ENCODE measurements at places on chromosomes 2 and 18.

GRCh38 chr2:112216167-112216566, 38.7 kb downstream of the ZC3H8 start:
- peak; percentile 33 for DNase-seq

DNA sequence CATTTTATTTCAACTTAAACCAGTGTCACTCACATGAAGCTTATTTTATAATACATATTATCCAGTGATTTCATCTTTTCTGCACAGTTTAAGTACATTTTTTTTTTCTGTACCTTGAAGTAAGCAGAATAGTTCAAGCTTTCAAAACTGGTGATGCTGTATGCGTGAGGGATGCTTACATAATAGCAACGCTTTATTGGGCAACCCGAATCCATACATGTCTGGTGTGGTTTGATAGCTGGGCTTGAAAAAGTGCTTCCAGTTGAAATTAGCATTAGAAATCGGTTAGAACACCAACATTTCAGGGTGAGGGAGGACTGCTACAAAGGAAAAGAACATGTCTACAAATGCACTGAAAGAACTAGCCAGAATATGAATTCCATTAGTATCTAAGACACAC, 117.4 kb downstream of the MBP start:
- peak; percentile 14 for DNase-seq

GRCh38 chr2:233336541-233336940, 17.8 kb upstream of the DGKD start:
- DNase-seq, result no peak

DNA sequence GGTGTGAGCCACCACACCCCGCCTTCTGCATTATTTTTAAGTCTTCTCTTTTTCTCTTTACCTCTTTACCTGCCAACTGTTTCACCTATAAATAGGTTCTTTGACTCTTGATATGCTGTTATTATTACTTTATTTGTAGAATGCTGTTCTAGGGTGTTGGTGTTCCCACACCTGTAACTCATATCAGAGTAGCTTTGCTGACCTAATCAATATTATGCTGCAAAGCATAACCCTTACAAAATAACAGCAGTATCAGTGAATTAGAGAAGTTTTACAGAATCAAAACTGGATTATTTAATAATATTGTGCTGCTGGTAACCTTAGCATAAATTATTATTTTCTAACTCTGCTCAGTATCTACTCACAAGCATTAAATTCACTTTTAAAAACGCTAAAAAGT, 161.5 kb downstream of the FIGN start:
- DNase-seq, result no peak

GRCh38 chr18:56085551-56085950, 497.6 kb upstream of the TCF4 start:
- DNase-seq, result peak; percentile 81

DNA sequence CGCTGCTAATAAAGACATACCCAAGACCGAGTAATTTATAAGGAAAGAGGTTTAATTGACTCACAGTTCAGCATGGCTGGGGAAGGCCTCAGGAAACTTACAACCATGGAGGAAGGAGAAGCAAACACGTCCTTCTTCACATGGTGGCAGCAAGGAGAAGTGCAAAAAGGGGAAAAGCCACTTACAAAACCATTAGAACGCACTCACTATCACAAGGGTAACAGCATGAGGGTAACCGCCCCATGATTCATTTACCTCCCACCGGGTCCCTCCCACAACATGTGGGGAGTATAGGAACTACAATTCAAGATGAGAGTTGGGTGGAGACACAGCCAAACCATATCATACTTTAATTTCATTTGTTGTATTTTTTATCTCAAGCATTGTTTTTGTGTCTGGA, 67.5 kb downstream of the ATP9B start:
- no peak for DNase-seq

- DNase-seq, result no peak
Measured at GRCh38 chr2:15242936-15243461, 318.1 kb downstream of the NBAS start.

- DNase-seq, result no peak
Measured at GRCh38 chr2:127397568-127398238, 9.9 kb upstream of the MAP3K2 start.

DNA sequence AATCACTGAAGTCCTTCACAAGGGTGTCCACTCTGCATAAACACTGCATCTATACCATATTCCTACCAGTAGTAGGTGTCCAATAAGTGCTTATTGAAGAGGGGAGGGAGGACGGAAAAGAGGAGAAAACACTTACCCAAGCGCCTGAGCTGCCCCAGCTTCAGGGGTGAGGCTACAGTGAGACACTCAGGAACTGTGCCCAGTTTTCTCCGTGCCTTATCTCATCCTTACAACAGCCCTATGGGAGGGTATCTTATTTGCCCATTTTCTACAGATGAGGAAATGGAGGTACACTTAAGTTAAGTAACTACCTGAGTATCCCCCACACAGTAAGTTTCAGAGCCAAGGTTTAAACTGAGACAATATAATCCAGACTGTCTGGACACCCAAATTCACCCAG, 41.5 kb downstream of the RNF152 start:
- DNase-seq, result no peak

DNA sequence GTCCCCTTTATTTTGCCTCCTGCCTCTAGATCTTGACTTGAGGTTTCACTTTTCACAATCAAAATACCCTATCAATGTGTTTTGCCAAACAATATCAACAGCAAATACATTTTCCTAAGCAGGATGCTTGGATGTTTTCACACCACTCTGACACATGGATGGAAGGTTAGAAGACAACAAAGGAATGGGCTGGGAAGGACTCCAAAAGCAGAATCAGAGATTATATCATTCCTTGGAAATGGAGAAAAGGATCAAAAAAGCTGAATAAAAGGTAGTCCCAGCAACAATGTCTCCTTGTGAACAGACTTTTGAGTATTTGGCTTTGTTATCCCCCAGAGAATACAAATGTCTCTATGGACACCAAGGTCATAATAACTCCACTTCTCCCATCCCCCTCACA, 170.8 kb downstream of the ETAA1 start:
- no peak for DNase-seq

- peak; percentile 75 for DNase-seq
Measured at GRCh38 chr2:234191819-234192407, 141.4 kb downstream of the SPP2 start.
